ENCODE measurements at places on chromosomes 1 and 21.

DNA sequence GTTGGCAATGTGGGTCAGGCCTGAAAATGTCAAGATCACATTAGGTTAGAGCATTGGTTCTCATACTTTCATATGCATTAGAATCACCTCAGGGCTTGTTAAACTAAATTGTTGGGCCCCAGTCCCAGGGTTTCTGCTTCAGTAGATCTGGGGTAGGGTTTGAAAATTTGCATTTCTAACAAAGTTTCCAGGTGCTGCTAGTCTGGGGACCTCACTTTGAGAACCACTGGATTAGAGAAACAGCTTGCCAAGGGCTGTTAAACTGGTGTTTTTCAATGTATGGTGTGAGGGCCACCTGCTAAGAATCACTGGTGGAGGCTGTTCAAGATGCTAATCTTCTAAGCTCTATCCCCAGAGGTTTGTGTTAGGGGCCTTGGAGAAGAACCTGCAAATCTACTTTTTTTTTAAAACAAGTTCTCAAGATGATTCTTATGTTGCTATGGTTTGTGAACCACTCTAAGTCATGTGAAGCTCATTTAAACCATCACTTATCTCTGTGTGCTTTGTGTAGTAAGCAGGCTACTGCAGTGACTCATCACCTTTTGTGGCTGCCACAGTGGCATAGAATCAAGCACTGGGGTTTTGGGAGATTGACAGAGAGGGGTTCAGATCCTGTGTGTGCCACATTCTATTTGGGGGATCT lies 152.2 kb downstream of the S1PR1 start:
- no peak for DNase-seq

GRCh38 chr1:21368515-21369289 lies 71.2 kb upstream of the NBPF3 start:
- DNase-seq = peak; percentile 80

DNA sequence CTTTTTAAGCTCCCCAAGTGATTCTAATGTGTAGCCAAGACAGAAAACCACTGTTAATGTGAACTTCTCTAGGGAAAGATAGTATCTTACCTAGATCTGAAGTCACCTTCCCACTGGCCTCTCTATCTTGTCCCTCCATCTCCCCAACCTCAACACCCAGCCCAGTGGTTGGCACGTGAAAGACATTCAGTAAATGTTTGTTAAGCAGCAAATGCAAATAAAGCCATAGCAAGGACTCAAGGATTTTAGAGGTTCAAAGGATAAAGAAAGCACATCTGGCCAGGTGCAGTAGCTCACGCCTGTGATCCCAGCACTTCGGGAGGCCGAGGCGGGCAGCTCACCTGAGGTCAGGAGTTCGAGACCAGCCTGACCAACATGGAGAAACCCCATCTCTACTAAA lies 9.8 kb downstream of the CLCC1 start:
- DNase-seq = no peak

DNA sequence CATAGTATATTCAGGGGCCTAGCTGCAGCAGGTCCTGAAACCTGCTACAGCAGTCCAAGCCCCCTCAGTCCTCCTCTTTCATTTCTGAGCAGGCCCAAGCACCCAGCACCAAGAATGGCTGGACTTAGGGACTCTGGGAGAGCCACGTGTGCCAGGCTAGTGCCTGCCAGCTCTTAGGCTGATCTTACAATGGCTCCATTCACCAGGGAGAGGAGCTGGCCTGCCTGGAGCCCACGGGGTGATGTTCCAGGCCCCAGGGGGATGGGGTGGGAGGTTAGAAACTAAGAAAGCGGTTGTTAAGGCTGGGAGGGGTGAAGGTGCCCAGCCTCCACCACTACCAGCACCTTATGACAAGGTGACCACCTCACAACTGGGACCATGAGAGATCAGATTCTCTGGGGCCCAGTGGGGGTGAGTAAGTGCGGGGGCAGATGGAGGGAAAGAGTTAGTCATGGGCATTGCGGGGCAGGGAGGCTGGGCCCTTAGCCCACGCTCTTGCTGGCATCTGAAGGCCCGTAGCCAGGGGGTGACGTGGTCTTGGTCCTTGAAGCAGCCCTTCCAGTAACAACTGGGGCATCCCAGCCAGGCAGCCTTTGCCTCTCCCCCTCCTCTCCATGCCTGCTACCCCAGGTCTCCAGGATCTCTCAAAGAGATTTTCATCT lies 30.3 kb upstream of the CLIC4 start:
- DNase-seq = no peak

- no peak for DNase-seq
Measured at GRCh38 chr1:163231385-163231784, 28.7 kb upstream of the RGS5 start.

- no peak for DNase-seq
Measured at GRCh38 chr1:164861632-164862031, 302.6 kb downstream of the PBX1 start.

GRCh38 chr21:32184485-32184884 lies 94.4 kb downstream of the MIS18A start:
- no peak for DNase-seq

- no peak for DNase-seq
Measured at GRCh38 chr1:94055459-94056122, 65.4 kb downstream of the ABCA4 start.

DNA sequence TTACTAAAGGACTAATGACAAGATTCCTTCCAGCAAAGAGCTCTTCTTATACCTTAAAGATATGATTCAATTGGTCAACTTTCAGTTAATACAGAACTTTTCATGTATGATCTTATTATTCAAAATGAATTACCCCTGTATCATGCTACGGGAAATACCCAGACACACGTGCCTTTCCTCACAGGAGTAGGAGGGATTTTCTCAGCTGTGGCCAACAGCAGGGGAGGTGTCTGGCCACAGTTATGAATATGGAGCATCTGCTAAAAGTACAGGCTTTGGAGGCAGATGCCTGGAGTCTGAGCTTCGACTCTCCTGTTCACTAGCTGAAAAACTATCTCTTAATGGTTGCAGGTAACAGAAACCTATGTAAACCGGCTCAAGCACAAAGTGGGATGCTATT lies 53.6 kb downstream of the KIAA1614 start:
- no peak for DNase-seq

- DNase-seq = peak; percentile 84
Measured at GRCh38 chr1:58968360-58968952, 184.6 kb upstream of the JUN start.

GRCh38 chr1:103283371-103283770 lies 175.0 kb upstream of the COL11A1 start:
- no peak for DNase-seq

- no peak for DNase-seq
Measured at GRCh38 chr1:70764747-70765146, 282.9 kb downstream of the PTGER3 start.

- DNase-seq = no peak
Measured at GRCh38 chr1:109208394-109208793, 5.3 kb upstream of the SARS1 start.

DNA sequence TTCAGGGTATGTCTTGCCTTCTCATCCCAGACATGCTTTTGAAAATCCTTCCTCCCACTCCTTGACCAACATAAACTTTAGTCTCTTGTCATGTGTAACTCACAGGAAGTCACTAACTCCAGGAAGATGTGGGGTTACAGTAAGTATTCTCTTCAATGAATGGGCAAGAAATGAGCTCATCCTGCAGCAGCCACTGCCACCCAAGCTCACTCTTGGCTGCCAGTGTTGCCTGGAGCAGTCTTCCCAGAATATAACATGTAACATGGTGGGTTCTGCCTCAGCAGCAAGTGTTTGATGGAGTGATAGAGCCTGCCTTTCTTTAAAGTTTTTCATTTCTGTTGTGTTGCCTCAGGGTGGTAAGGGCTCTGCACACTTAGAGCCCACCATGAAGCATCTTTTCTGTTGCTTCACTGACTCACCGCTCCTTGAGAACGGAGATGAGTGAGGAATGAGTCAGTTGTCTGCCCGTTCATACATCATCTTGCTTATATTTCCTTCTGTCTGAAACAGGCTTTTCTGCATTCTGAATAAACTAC lies 187.0 kb downstream of the TPR start:
- no peak for DNase-seq

GRCh38 chr1:185853739-185854138 lies 119.5 kb downstream of the HMCN1 start:
- no peak for DNase-seq

DNA sequence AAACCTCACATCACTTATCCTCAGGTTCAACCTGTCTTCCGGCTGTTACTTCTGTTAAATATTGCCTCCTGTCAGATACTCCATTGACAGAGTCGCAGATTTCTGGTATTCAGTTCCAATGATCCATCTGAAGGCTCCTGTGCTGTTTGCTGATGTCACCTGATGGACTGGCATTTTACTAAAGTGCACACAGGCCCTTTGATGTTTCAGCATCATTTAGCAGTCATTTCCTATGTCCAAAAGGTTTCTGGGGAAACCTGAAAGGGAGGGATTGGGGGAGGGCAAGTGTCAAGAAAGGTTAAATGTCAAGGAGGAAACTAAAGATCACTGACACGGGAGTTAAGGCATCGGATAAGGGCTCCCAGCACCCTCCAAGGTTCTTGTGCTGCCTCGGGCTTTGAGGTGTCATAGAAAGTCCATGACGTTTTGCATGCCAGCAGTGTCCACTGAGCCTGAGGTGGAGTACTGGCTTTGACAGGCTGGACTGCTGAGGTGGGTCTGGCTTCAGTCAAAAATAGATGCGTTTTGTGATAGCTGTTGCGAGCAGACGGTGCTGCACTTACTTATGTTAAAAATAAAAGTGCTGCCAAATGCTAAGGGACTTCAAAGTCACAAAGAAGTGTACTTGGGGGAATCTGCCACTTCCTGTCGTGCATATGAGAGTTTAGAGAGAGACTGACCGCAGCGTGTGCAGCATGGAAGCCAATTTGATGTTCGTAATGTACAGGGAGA lies 30.8 kb downstream of the XCL2 start:
- no peak for DNase-seq

GRCh38 chr1:3971981-3972380 lies 71.9 kb upstream of the C1orf174 start:
- DNase-seq = no peak

All from heart left ventricle (tissue), 16 donors.